ENCODE measurements at places on chromosomes 5 and 9. TPM values are rescaled to one million over a fixed set of nuclear protein-coding genes. Genes with fewer than 3 reads are reported as not detected.

DNA sequence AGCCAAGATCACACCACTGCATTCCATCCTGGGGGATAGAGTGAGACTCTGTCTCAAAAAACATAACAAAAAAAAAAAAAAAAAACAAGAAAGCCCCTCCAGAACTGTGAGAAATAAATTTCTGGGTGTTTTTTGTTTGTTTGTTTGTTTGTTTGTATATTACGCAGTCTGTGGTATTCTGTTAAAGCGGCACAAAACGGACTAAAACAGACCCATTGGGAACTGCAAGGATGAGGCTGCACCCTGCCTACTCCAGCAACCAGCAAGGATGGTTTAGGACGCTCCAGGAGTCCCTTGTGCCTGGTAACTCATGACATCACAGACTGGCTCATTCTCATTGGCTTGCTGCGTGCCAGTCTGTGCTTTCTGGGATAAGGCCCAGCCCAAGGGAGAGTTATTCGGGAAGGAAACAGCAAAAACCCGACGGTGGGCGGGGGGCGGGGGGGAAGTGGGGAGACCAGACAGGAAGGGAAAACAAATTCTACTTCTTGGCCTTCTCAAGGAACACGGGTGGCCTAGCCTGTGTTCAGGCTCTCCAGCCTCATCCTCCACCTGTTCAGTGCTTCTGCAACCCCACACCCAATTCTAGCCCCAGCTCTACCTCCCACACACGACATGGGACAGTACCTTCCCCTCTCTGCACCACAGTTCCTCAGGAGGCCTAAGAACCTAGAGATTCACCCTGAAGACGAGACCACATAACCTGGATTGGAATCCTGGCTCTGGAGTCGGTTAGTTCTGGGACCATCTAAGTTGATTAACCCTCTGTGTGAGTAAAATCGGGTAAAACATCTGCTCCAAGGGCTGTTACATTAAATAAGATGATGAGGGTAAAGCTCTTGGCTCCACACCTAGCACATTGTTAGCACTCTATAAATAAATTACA lies 2.8 kb downstream of the CD74 start:
- DNase-seq, result peak; percentile 85

DNA sequence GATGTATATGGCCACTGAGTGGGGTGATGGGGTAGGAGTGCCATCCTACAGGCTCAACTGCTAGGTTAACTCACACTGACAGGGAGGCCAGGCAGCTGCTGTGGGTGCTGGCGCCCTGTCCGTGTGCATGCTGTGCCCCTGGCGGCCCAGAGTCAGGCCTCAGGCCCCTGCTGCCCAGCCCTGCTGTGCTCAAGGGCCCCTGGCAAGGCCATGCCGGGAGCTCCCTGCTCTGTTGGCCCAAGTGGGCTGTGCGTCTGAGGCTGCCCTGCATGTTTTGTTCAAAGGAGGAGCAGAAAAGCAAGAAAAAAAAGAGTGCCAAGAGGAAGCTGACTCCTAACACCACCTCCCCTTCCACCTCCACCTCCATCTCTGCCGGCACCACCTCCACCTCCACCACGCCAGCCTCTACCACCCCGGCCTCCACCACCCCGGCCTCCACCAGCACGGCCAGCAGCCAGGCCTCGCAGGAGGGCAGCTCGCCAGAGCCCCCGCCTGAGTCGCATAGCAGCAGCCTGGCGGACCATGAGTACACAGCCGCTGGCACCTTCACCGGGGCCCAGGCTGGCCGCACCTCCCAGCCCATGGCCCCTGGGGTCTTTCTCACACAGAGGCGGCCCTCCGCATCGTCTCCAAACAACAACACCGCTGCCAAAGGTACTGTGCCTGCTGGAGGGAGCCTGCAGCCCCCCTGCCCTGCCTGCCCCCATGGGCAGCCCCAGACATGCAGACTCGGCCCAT lies 100.1 kb downstream of the PHF2 start:
- no peak for DNase-seq

The KDM3B gene
- total RNA-seq, result 39.7 TPM

GRCh38 chr5:150411245-150411979 lies 1.3 kb downstream of the CD74 start:
- no peak for DNase-seq

DNA sequence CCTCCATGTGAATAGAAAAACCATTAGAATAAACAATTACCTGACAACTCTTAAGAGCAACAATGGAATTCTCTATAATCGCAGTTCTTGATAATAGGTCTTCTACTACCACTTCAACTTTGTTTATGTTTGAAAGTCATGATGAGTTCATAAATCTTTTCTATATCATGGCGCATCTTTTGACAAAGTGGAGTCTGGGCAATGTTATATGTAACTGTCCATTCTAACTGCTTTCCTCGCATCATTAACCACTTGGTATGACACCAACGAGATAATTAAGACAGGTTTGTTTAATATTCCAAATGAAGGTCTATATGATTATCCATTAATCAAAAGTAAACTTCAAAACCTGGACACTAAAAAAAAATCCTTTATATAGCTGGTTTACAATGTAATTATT lies 272.0 kb downstream of the DENND1A start:
- DNase-seq, result no peak

The SVEP1 gene
- total RNA-seq, result not detected

The DCAF10 gene
- total RNA-seq, result 5.2 TPM

- peak; percentile 26 for DNase-seq
Measured at GRCh38 chr5:136212252-136212721, 19.3 kb upstream of the SMIM32 start.

The CEMIP2 gene
- 14.6 TPM for total RNA-seq

All from HT1080 (cell line).